ENCODE measurements at places on chromosomes 3 and 15. TPM values are rescaled to one million over a fixed set of nuclear protein-coding genes. Genes with fewer than 3 reads are reported as not detected.

ADGRG7 gene
- not detected for total RNA-seq

STX19 gene
- total RNA-seq = not detected

POU1F1 gene
- total RNA-seq = not detected

EOMES gene
- total RNA-seq = 7.3 TPM

TTLL13 gene
- total RNA-seq = 0.95 TPM

TMEM115 gene
- total RNA-seq = 25.4 TPM

ZCWPW2 gene
- total RNA-seq = not detected

BOC gene
- total RNA-seq = not detected

AADACL2 gene
- total RNA-seq = not detected
